ENCODE measurements at places on chromosomes 5 and 9. TPM values are rescaled to one million over a fixed set of nuclear protein-coding genes. Genes with fewer than 3 reads are reported as not detected.

Gene CAMSAP1
- not detected for polyA plus RNA-seq

Gene DEPDC1B
- polyA plus RNA-seq: not detected

Gene NEUROG1
- polyA plus RNA-seq: not detected

Gene SLC6A3
- polyA plus RNA-seq: not detected

Gene NSG2
- polyA plus RNA-seq: not detected

Gene PFN3
- not detected for polyA plus RNA-seq

Gene LRRC70
- polyA plus RNA-seq: 2.4 TPM

Gene ATP6V1G1
- 514 TPM for polyA plus RNA-seq

Gene C5orf63
- 11.3 TPM for polyA plus RNA-seq

Gene FBXL17
- 7.9 TPM for polyA plus RNA-seq

Gene ALDH1A1
- polyA plus RNA-seq: 0.79 TPM

Gene TYRP1
- not detected for polyA plus RNA-seq

Gene LECT2
- polyA plus RNA-seq: not detected

Gene SLC46A2
- 0.22 TPM for polyA plus RNA-seq

Gene TMEFF1
- polyA plus RNA-seq: not detected

Gene GAS1
- not detected for polyA plus RNA-seq

Gene SPINK13
- polyA plus RNA-seq: not detected

Gene SH3RF2
- polyA plus RNA-seq: not detected
